ENCODE measurements at places on chromosomes 1 and 21. TPM values are rescaled to one million over a fixed set of nuclear protein-coding genes. Genes with fewer than 3 reads are reported as not detected.

- DNase-seq: no peak
These were observed 167.9 kb downstream of the TNFSF18 start for GRCh38 chr1:172882791-172883386.

GRCh38 chr21:15061279-15061678 lies 3.5 kb downstream of the NRIP1 start:
- DNase-seq: no peak

DNA sequence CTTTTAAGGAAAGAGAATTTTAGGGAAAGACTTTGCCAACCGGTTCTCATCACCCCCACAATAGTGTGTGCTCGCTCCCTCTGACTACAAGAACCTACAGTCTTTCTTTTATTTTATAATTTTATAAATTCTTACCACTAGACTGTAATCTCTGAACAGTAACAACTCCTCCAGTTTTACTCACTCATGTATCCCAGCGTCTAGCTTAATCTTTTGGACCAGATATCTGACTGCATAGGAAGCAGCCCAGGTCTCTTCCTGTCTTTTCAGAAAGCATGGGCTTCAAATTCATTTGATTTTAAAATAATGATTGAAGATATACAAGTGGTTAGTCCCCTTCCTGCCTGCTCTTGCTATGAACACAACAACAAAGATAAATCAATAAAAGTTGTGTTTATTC lies 19.0 kb upstream of the DUSP10 start:
- no peak for DNase-seq

DNA sequence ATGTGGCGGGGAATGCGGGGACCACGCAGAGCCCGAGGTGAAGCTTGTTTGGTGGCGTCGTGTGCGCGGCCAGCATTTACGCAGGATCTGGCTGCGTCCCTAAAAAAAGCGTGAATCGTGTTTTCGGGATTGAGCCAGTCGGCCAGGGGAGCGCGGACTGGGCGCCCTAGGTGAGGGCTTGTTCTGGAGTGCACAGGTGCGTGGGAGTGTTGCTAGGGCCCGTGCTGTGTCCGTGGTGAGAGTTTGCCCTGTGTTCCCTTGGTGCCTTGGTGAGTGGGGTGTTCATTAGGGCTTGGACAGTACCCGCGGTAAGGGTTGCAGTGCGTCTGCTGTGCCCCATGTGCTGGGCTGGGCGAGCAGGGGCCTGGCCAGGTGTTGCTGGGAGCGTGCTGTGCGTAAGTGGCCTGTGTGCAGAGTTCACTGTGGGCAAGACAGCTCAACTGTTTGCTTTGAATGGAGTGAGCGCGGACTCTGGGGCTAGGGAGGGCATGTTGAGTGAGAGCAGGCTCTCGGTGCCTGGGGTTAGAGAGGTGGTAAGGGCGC lies 673 bp downstream of the CD46 start:
- peak; percentile 80 for DNase-seq

DNA sequence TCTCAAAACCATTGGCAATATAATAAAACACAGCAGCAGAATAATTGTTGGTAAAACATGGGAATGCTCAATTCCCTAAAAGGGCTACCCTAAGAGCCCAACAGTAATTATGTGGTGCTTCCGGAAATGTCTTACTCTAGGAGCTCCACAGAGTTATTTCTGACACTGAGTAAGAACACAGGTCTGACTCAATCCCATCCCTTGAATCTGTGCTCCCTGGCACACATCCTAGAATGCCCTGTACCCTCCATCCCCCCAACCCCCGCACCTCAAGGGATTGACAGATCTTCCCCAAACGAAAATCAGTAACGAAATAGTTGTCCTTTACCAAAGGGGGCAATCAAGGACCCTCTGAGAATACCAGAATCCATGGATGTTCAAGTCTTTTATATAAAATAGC lies 71.9 kb downstream of the SMYD2 start:
- no peak for DNase-seq

DNA sequence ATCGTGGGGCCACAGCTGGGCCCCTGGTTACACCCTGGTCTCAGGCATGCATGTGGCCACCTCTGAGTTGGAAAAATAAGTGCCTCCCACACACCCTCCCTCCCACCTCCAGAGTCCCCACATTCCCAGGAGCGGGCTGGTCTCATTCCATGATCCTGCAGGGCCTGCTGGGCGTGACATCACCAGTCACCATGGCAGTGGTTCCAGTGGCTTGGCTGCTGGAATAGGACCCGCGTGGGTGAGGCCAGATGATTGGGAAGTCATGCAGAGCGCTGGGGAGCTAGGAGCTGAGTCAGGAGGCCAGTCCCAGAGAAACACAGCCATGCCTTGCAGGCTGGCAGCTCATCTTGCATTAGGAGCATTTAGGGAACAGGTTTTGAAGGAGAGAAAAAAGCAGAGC lies 125.4 kb upstream of the TMEM51 start:
- DNase-seq: no peak

DNA sequence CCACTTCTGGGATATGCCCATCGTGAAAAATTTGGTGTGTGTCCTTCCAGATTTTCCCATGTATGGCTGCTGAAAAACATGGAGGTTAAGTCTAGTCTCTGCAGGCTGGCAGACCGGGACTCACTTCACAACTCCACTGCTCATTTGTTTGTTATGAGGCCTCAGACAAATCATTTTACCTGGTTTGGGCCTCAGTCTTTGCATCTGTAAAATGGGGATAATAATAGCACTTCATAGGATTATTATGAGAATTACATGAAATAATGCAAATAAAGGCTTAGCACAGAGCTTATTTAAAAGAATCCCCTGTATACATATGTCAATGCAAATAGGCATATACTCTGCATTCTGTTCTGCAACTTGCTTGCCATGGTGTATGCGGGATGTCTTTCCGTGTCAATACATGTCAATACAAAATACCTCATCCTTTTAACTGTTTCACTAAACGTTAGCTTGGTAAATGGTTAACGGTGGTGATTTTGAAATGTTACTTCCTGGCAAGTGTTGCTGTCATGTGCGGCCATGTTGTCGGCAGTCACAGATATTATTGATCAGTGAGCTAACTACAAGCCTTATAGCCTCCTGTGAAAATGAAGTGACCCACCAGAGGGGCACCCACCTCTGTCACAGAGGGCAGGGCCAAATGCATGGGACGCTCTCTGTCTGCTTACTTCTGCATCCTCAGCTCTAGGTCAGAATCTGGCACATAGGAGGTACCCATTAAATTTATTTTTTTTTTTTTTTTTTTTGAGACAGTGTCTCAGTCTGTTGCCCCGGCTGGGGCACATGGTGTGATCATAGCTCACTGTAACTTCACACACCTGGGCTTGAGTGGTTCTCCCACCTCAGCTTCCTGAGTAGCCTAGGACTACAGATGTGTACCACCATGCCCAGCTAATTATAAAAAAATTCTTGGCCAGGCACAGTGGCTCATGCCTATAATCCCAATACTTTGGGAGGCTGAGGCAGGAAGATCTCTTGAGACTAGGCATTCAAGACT lies 4.3 kb downstream of the LCK start:
- no peak for DNase-seq

GRCh38 chr1:230376296-230376695 lies 49.8 kb downstream of the PGBD5 start:
- DNase-seq: no peak

DNA sequence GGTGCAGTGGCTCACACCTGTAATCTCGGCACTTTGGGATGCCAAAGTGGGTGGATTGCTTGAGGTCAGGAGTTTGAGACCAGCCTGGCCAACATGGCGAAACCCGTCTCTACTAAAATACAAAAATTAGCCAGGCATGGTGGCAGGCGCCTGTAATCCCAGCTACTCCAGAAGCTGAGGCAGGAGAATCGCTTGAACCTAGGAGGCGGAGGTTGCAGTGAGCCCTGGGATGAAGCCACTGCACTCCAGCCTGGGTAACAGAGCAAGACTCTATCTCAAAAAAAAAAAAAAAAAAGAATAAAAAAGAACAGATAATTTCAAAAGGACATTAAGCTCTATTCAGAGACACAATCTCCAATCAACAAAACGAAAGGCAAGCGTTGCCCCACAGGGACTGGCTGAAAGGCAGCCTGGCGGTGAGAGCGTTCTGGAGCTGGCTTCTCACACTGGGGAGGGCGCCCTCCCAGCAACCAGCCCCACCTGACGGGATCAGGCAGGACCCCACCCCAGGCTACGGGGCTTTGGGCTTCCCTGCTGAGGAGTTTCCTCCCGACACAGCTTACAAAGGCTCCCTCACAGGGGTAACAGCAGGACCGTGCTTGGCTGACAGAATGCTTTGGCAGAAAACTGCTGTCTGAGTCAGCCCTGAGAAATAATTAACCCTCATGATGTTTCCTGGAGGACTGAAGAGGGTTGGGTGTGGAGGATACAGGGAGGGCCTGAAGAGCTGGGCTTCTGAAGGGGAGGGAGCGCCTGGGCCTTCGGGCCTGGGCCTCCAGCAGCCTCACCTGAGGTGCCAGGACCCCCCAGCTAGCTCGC lies 31.1 kb upstream of the SRP9 start:
- DNase-seq: peak; percentile 72

DNA sequence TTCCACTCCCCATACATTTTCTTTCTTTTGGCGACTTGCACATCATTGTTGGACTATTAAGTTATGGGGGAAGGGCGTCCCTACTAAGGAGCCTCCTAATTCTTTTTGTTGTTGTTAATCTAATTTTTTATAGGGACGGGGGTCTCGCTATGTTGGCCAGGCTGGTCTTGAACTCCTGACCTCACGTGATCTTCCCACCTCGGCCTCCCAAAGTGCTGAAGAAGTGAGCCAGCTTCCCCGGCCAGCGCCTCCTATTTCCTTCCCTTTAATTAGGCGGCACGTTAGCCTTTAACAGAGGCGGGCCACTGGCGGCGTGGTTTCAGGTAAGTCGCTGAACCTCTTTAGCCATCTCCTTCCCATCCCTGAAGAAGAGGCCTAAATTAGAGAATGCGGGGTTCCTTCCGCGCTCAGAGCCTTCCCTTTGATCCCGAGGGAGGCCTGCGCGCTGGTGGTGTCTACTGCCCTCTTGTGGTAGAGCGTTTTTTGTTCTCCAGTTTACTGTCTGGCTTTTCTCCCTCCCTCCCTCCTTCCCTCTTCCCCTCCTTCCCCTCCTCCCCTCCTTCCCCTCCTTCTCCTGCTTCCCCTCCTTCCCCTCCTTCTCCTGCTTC lies 38.1 kb downstream of the TNFRSF9 start:
- DNase-seq: peak; percentile 73

- DNase-seq: no peak
These were observed 143.2 kb downstream of the CLEC20A start for GRCh38 chr1:178353524-178353923.

- peak; percentile 79 for DNase-seq
These were observed 1.0 kb downstream of the ARID1A start for GRCh38 chr1:26696654-26697430.

DNA sequence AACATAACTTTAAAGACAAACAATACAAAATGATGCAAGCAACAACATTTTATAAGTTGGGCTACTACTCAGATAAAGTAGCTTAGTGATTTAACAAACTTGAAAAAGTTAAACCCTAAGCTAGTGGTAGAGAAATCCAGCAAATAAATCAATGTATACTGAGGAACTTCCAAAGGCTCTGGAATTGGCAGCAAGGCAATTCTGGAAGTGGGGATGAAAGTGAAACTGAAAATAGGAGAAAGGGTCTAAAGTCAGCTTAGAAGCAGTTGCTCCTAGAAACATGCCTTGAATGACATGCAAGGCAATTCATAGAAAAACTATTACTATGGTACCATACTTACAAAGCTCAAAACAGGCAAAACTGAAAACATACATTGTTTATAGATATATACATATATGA lies 90.0 kb upstream of the CAMK1G start:
- no peak for DNase-seq

TSSK3 gene
- total RNA-seq: 2.5 TPM

PPP2R5A gene
- total RNA-seq: 88.4 TPM

PLCH2 gene
- 2.4 TPM for total RNA-seq

GPR37L1 gene
- total RNA-seq: 0.06 TPM

SERPINC1 gene
- not detected for total RNA-seq

LHX8 gene
- not detected for total RNA-seq

DIRAS3 gene
- 1.4 TPM for total RNA-seq

NPL gene
- total RNA-seq: 44.5 TPM
